ENCODE measurements at places on chromosomes 12 and 14. TPM values are rescaled to one million over a fixed set of nuclear protein-coding genes. Genes with fewer than 3 reads are reported as not detected.

CPNE6 gene
- not detected for total RNA-seq

TAS2R30 gene
- total RNA-seq: 1.5 TPM

DNA sequence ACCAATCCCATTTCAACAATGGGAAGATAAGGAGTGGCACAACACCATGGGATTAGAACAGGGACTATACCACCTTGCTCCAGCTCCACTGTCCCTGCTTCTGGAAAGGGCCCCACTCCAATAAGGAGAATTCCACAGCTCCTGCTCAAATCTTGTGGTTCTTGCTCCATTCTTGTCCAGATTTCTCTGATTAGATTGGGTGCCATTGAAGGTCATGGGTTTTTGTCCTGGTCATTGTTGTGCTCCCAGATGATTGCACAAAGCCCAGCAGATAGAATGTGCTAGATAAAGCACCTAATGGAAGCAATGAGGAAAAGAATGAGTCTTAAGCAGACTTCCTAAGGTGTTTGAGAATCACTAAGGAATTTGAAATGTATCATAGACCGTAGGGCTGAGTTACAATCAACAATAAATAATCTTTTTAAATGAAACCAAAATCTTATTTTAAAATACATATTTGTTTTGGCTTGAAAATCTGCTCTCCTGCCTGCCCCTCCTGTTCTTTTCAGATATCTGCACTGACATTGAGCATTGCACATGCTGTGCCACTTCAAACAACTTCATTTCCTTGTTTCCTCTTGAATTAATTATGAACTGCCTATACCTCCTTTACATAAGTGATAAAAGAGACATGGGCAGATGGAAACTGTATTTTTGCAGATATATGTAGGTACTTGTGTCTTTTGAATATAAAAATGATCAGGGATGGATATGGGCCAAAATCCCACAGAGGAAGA lies 115.9 kb downstream of the FGD4 start:
- no peak for DNase-seq

DNA sequence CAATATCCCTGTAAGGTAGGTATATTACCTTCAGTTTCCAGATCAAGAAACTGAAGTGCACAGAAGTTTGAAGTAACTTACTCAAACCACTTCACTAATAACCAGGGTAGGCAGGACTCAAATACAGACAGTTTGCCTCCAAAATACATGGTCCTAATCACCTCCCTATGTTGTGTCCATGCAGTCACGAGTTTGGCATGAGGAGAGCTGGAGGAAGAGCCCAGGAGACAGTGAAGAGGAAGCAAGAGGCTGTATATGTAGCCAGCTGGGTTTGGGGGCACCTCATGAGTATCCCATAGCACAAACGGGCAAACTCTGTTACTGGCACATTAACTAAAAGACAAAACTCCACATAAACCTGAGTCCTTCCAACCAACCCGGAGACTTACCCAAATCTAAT lies 79.2 kb downstream of the DUSP16 start:
- DNase-seq: no peak

DNA sequence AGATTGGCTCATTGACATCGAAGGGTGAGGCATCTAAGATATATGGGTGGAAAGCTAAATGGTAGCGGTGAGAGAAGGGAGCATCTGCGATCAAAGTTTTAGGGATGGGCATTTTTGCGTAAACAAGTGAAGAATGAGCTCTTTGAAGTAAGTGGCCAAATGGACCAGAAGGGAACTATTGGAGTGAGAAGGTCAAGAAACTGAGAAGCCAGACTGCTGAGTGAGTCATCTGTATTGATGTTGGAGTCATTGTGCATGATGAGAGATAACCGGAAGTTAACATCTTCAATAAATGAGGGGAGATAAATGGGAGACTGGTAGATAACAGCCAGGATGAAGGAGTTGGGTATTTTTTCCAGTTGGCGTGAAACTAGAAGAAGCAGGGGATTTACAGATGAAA lies 271.9 kb upstream of the PDE3A start:
- DNase-seq: no peak
